ENCODE measurements at places on chromosomes 5 and 9.

DNA sequence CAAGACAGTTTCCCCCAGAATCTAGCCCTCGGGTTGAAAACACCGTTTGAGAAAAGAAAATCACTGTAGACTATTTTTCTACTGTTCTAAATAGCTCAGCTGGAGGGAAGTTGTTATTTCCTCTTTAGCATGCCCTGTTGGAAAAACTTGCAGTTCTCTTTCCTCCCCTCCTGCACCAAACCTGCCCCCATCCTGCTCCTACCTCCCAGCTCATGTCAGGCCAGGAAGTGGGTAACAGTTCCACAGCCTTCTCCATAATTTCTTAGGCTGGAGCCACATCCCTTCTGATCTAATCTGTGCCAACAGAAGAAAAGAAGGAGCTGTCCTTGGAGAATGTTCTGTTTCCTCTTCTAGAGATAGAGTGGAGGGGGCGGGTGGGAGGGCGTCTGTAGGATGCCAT is 437.7 kb downstream of the SPOCK1 start:
- no peak for DNase-seq

DNA sequence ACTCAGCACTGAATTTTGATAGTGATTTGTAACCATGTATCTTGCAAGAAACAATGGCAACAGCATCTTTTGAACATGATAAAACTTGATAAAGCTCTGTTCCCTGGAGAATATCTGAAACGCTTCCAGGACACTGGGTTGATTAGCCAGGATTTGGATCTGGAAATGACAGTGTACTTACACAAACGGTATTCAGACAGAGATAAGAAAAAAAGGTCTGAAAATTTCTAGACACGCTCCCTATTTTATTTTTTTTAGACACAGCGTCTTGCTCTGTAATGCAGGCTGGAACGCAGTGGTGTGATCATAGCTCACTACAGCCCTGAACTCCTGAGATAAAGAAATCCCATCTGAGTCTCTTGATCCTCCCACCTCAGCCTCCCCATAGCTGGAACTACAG is 109.0 kb downstream of the GNAQ start:
- no peak for DNase-seq

DNA sequence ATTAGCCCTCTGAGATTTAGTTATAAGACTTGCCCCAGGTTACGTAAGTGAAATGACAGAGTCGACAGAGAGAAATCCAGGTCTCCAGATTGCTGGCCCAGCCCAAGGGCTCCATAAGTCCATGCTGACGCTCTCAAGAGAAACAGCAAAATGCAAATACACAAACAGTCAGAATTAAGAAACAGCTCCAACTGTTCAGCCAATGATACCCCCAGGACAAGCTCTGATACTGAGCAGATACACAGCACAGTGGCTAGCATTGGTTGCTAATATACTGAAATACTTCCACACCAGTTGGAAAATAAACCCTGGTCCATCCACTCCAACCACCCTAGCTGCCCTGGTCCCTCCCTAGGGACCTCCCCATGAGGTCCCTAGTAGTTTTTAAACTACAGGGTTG is 94.2 kb downstream of the CDK5RAP2 start:
- DNase-seq = no peak

GRCh38 chr5:2901096-2901495 is 149.6 kb upstream of the IRX2 start:
- no peak for DNase-seq

GRCh38 chr5:168460606-168461005 is 25.7 kb upstream of the RARS1 start:
- DNase-seq = no peak

GRCh38 chr5:21709770-21710169 is 1143.4 kb downstream of the CDH12 start:
- no peak for DNase-seq

GRCh38 chr9:106580546-106580945 is 282.4 kb upstream of the ZNF462 start:
- no peak for DNase-seq

- no peak for DNase-seq
These were observed 30.4 kb downstream of the ACO1 start for GRCh38 chr9:32414856-32415255.

DNA sequence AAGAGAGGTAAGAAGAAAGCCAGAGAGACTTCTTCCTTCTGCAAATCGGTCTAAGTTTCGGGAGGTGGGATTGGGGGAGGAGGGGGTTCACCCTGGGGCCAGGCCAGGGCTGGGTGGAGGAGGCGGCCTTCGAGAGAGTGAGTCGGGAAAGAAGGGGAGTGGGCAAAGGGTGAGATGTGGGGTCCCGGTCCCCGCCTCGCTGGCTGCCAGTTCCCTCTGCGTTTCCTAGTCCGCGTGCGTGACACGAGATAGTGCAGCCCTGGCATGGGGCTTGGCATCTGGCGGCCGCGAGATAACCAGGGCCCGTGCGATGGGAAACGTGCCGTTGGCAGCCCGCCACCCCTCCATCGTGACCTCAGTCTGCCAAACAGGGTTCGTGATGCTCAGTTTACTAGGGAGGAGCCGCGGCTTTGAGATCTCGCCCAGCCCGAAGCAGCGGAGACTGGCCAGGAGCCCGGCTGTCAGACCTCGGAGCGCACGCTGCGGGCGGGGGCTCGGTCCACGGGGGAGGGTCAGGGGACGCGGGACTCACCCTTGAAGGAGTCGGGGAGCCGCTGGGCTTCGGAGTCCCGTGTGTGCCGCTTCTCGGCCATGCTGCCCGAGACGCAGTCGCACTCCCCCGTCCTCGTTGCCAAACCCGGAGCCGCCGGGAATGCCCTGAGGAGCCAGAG is at the start of gene STOM:
TSS of gene STOM (minus strand) at position 656 of the 671 bp plus-strand sequence. CDS start at position 593, 63 bp downstream.
- peak; percentile 50 for DNase-seq

DNA sequence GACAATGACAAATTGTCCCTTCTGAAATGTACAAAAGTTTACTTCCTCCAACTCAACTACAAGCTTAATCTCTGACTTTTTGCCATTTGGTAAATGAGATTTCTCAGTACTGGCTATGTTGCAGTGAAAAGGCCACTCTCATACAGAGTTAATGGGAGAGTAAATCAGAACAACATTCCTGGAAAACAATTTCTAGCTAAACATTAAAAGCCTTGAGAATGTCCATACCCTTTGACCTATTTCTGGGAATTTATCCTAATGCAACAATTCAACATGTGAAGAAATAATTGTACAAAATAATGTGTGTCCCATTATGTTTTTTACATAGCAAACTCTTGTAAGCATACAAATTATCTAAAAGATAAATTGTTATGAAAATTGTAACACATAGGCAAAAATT is 56.3 kb upstream of the SPEF2 start:
- no peak for DNase-seq

DNA sequence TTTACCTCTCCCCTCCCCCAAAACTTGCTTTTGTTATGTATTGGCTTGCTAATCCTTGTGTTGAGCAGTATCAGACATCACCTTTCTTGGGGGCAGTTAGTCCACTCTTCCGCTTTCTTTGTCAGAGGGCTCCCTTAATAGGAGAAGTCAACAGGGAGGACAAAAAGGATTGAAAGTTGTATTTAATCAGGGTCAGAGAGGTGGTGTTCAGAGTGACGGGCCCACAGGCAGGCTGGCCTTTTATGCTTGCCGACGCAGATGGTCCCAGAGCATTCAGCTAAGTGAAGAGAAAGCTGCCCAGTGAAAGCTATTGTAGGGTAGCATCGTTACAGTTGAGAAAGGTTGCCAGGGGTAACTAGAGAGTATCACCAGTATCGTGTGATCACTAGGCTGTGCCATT is 131.1 kb downstream of the ZCCHC7 start:
- DNase-seq = peak; percentile 43

DNA sequence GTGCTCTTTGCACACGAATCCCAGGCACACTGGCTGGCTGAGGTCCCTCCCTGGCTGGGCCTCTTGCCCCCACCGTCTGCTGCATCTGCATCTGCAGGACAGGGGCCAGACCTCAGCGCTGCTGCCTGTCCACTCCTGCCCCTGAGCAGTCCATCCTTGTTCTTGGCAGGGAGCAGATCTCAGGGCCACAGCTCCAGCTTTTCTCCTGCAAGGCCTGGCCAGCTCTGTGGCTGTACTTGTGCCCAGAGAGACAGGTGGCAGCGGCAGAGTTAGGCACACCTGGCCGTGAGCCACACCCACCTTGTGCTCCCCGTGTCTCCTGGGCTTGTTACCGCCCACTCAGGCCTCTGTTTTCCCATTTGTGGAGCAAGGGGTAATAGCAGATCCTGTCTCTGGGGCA is 13.9 kb downstream of the NEK6 start:
- no peak for DNase-seq

- no peak for DNase-seq
These were observed 314.2 kb upstream of the DAP start for GRCh38 chr5:11075035-11075805.

DNA sequence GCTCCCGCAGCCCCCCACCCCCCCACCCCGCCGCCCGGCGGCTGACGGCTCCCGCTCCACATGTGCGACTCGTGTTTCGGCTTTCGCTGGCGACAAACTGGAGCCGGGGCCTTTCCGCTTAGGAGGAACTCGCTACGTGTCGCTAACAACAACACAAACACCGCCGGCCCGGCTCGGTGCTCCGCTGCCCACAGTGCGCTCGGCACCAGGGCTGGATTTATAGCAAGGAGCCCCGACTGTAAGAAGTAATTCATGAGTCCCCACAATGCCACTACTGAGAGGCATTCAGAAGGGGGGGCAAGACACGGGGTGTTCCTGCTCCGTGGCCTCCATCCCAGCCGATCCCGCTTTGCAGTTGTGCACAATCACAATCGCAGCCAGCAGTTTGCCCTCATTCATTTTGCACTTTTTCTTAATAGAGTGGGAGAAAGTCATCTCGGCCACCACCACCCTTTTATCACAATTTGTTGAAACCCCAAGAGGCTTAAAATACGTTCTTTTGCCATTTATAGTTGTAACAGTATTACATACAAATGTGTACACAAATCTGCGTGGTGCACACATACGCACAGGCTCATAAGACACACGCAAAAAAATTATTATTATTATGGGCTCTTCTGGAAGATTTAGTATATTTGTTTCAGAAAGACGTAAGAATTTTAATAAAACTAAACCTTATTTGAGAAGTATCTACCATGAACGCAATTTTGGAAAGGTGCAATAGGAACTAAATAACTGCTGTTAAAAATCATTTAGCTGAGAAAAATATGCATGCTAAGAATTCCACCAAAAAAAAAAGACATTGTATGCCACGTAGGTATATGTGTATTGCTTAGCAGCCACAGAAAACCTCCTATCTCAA is 48.1 kb downstream of the EBF1 start:
- peak; percentile 38 for DNase-seq

DNA sequence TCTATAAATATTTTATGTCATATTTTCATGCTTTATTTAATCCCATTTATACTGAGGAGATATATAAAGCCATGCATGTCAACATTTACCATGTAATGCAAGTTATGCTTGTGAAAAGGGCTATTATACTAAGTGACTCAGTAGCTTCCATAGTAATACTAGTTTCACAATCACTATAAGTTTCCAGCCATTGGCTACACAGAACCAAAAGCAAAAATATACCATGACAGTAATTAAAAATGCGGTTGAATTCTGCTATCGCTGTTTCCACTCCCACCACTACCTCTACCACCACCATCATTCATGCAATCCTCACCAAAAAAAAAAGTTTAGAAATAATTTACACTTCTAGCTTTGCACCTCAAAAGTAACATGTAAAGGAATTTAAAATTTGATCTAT is 60.2 kb downstream of the MLLT3 start:
- DNase-seq = no peak

- no peak for DNase-seq
These were observed 507.9 kb upstream of the DAP start for GRCh38 chr5:11268891-11269290.

- DNase-seq = no peak
These were observed 59.1 kb downstream of the PHF2 start for GRCh38 chr9:93635186-93636107.
